Cardiac muscle cell (in vitro differentiated cells and primary cell): ENCODE measurements at places on chromosomes 1 and 21. TPM values are rescaled to one million over a fixed set of nuclear protein-coding genes. Genes with fewer than 3 reads are reported as not detected.

Gene GBP1
- 1.6 and 2.4 TPM in 2 replicates for polyA plus RNA-seq

Gene PTPRU
- 23.2 and 37.4 TPM in 2 replicates for polyA plus RNA-seq

Gene MTARC2
- 54.5 and 58.2 TPM in 2 replicates for polyA plus RNA-seq

Gene C1QA
- not detected in 2 replicates for polyA plus RNA-seq

Gene FBLIM1
- polyA plus RNA-seq, result 91.6 and 157 TPM in 2 replicates

Gene CELF3
- not detected in 2 replicates for polyA plus RNA-seq

Gene MMEL1
- not detected in 2 replicates for polyA plus RNA-seq

Gene FAM163A
- 0.06 TPM in 1 of 2 replicates, not detected in the other for polyA plus RNA-seq

Gene NUDT4B
- not detected in 2 replicates for polyA plus RNA-seq

Gene PAQR6
- polyA plus RNA-seq, result 23.3 and 40.1 TPM in 2 replicates

Gene GCSAML
- not detected in 2 replicates for polyA plus RNA-seq

Gene C1orf87
- not detected in 2 replicates for polyA plus RNA-seq
